Right lobe of liver (tissue), 6 donors: ENCODE measurements at places on chromosomes 16 and 17.

GRCh38 chr17:50631908-50632571, 2.6 kb upstream of the ABCC3 start:
- no peak for DNase-seq
- no peaks in the 10 kb centered on the region for H3K27me3 ChIP-seq
- peaks cover 20% of the 10 kb centered on the region for H3K4me1 ChIP-seq
- H3K4me3 ChIP-seq = no peak overlapping the region

DNA sequence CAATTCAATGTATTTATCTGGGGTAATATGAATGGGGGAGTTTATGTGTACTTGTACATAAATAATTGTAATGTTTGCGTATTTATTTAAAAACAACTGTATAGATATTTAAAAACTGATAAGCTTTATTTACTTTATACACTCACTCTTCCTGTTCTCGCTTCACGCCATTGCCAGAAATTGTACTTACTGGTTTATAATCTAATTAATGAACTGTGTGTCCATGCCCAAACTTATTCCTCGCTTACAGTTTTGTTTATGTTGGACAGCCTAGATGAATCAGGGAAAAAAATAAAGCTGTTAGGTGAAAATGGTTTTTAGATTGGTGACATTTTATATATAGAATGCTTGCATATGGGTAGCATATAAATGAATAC, 30.8 kb downstream of the AATF start:
- no peaks in the 10 kb centered on the region for H3K27me3 ChIP-seq
- H3K36me3 ChIP-seq = no peaks in the 10 kb centered on the region
- peaks cover 9% of the 10 kb centered on the region for H3K4me1 ChIP-seq

DNA sequence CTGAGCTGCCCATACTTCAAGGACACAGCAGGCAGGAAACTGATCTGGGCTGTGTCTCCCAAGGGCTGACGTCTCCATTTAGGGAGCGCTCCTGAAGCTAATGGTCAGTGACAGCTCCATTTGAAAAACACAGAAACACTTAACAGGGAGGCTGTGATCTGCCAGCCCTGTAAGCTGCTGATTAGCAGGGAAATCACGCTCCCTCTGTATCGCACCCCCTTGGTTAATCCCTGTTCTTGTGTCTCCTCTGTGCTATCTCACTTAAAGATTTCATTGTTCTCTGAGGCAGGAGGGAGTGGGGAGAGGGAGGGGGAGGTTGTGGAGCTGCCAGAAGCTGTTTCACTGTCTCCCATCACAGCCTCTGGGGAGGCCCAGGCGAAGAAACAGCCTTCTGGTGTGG, 47.4 kb upstream of the CACNG3 start:
- no peaks in the 10 kb centered on the region for H3K4me1 ChIP-seq
- H3K27ac ChIP-seq = no peak overlapping the region
- no peaks in the 10 kb centered on the region for H3K27me3 ChIP-seq
- DNase-seq = no peak

GRCh38 chr16:87921236-87921773, 15.0 kb downstream of the CA5A start:
- H3K36me3 ChIP-seq = peaks cover 19% of the 10 kb centered on the region
- H3K4me3 ChIP-seq = no peak overlapping the region
- no peaks in the 10 kb centered on the region for H3K27me3 ChIP-seq
- DNase-seq = no peak

GRCh38 chr17:30780343-30780742, 44.1 kb downstream of the CRLF3 start:
- no peak for DNase-seq
- no peaks in the 10 kb centered on the region for H3K4me1 ChIP-seq
- peaks cover 4% of the 10 kb centered on the region for H3K36me3 ChIP-seq
- no peaks in the 10 kb centered on the region for H3K27me3 ChIP-seq
- H3K27ac ChIP-seq = no peak overlapping the region
- no peak overlapping the region for H3K4me3 ChIP-seq
